ENCODE measurements at places on chromosomes 13 and 19. TPM values are rescaled to one million over a fixed set of nuclear protein-coding genes. Genes with fewer than 3 reads are reported as not detected.

C13orf42 gene
- total RNA-seq = not detected

FAM216B gene
- not detected for total RNA-seq

RNF113B gene
- total RNA-seq = not detected

TMEM259 gene
- total RNA-seq = 65.1 TPM

CYP2A6 gene
- not detected for total RNA-seq

FRY gene
- 68.7 TPM for total RNA-seq

PSG2 gene
- not detected for total RNA-seq

ZNF813 gene
- total RNA-seq = 3.0 TPM

KIR3DL2 gene
- not detected for total RNA-seq

ZNF829 gene
- total RNA-seq = 2.5 TPM

CYP4F8 gene
- not detected for total RNA-seq

DNA sequence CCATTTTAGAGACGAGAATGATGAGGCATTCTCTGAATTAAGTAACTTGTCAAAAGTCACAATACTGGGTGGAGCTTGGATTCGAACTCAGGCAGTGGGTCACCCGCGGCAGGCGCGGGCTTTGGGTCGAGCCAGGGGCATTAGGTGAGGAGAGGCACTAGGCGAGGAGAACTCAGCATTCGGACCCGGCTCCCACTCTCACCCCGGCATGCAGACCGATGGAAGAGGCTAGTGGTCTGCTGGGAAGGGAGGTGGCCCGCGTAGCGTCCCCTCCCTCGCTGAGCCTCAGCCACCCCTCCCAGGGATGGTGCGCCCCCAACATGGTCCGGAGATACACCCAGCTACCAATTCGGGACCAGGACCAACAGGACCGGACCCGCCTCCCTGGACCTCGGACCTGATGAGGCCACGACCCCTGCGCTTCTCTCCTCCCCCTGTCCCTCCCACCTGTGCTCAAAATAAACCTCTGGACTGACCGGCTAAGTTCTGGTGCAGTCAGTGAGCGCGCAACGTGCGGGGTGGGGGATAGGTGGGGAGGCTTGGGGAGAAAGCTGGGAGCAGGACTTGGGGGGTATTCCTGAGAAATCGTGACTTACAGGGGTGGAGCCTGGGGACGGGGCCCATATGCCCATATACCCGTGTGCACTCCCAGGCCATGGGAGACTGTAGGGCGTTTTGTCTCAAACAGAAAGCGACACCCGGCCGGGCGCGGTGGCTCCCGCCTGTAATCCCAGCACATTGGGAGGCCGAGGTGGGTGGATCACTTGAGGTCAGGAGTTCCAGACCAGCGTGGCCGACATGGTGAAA, 1.3 kb upstream of the SNAPC2 start:
- DNase-seq = no peak

DNA sequence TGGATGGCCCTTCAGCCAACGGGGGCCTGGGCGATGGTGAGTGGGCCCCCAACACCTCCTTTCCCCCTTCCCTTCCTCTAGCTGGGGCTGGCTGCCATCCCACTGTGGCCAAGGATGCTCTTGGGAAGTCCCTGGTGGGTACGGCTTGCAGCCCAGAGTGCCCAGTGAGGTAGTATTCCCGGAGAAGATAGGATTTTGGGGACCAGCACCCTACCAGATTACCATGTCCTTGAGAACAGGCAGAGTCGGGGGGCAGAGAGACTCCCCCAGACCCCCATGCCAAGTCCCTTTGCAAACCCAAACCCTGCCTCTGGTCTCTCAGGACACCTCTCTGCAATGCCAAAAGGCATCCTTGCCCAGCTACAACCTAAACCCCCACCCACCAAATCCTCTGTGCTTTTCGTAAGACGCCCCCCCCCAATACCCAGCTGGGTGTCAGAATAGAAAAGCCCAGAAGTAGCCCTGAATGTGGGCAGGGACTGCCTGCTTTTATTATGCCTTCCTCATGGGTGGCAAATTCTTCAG, 1.7 kb downstream of the HIF3A start:
- no peak for DNase-seq

DNA sequence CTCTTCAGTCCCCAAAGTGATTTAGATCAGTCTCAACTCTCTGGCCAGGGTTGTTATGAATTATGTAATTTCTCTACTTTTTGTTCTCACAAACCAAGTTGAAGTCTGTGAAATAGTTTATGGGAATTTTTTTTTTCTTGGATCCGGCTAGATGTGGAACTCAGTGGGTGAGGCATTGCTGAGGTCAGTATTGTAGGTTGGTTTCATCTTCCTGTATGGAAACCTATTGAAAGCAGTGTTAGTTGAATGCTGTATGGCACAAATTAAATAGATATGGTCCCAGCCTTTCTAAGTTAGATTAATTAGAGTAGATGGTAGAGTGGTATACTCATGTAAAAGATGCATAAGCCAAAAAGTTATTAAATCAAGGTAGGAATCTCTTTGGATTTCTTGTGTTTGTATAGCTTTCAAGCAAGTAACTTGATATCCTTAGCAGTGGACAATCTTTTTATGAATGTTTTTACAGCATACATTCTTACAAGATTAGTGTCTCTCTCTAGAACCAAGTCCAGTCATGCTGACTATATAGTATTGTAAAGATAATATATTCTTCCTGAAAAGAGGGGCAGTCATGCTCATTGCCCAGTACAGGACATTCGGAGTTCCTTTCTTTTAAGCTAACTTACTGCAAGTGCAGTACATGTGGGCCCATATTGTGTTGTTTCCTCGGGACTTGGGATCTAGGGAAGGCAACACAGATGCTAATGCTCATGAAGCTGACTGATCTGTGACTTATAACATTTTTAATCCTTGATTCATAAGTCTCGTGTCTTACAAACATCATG, 2541.1 kb downstream of the PCDH9 start:
- no peak for DNase-seq

- peak; percentile 72 for DNase-seq
These were observed 14.1 kb downstream of the KLF2 start for GRCh38 chr19:16338470-16339360.

- DNase-seq = no peak
These were observed 52.1 kb downstream of the DPY19L3 start for GRCh38 chr19:32457571-32458158.

- DNase-seq = no peak
These were observed 17.7 kb downstream of the MYH14 start for GRCh38 chr19:50221087-50221486.

- no peak for DNase-seq
These were observed 54.5 kb upstream of the GPI start for GRCh38 chr19:34310494-34310981.

DNA sequence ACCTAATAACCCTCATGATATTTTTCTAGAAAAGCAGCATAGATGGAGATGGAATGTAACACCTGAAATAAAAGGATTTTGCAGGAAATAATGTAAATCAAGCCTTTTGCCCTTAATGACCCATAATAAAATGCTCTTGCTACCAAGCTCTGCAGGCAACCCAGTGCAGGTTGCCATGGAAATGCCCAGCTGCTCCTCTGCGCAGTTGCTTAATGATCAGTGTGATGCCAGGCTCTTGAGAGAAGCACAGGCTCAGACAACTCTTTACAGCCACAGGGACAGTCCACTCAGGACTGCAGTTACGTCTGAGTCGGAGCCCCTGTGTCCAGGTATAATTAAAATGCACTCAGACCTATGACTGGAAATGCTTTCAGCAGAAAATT, 165.5 kb downstream of the LACC1 start:
- no peak for DNase-seq

- DNase-seq = no peak
These were observed 18.1 kb downstream of the MOB3A start for GRCh38 chr19:2077833-2078619.

GRCh38 chr19:38228491-38229439, 4.7 kb upstream of the DPF1 start:
- DNase-seq = no peak

DNA sequence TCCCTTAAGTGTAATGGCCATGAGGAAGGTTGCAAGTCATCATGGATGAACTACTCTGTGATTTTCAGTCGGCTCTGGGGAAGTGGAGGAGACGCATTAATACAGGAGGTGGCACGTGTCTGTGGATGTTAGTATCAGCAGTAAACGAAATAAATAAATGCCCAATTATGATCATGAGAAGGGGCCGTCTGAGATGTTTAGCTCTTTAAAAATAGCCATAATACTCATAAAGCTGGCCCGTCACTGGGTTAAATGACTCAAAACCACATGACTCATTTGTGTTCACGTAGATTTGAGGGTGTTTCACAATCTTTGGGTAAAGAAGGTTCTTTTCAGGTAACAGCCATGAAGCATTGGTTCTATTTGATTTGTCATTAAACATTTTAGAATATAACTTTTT, 620.6 kb downstream of the GPC6 start:
- DNase-seq = no peak

DNA sequence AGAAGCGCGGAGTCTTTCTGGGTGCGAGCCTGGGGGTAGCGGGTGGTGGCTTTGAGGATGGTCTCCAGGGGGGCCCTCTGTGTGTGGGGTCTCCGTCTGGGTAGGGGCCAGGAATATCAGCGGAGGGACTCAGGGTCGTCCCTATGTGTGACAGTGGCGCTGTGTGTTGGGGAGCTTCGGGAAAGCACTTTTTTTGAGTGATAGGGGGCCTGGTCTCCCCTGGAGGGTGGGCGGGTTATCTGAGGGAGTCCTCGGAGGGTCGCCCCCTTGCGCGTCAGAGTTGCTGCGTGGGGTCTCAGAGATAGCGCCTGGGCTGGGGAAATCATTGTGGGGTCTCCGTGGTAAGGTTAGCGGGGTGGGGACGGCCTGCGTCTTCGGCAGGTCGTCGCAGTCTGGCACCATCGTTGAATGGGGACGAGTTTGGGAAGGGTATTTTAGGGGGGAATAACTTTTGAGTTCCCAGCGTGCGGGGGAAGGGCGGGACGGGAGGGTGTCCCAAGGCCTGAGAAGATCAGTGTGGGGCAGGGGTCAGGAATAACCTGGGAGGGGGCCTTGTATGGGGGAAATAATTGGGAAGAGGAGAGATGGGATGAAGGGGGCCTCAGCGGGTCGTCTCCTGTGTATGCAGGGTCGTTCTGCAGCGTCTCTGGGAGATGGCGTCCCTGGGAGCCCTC, 857 bp downstream of the IER2 start:
- DNase-seq = no peak

GRCh38 chr13:58830841-58831240, 1199.3 kb downstream of the PCDH17 start:
- DNase-seq = no peak

GRCh38 chr19:4693078-4693350, 22.9 kb upstream of the MYDGF start:
- no peak for DNase-seq

GRCh38 chr19:16022681-16023080, 53.6 kb upstream of the TPM4 start:
- no peak for DNase-seq

GRCh38 chr19:11377756-11378155, 3.3 kb downstream of the SWSAP1 start:
- no peak for DNase-seq

- DNase-seq = no peak
These were observed 40.8 kb downstream of the RCBTB2 start for GRCh38 chr13:48492096-48492440.

- DNase-seq = no peak
These were observed 13.5 kb upstream of the COG3 start for GRCh38 chr13:45451282-45451681.

DNA sequence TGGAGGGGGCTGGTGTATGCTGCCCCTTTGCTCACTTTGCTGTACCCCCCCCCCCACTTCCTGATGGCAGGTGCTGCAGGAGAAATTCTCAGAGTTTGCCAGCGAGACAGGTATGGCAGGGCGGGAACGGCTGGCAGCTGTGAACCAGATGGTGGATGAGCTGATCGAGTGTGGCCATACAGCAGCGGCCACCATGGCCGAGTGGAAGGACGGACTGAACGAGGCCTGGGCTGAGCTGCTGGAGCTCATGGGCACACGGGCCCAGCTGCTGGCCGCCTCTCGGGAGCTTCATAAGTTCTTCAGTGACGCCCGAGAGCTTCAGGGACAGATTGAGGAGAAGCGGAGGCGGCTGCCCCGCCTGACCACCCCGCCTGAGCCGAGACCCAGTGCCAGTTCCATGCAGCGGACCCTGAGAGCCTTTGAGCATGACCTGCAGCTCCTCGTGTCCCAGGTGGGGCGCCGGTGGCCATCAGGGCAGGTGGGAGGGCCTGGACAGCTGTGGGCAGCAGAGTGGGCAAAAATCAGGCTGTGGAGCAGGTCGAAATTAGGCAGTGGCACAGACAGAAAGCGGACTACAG, 19.6 kb upstream of the SHKBP1 start:
- no peak for DNase-seq

- no peak for DNase-seq
These were observed 65.2 kb downstream of the MICU2 start for GRCh38 chr13:21538753-21539152.

- no peak for DNase-seq
These were observed 1096.8 kb upstream of the PCDH20 start for GRCh38 chr13:62512194-62513141.

DNA sequence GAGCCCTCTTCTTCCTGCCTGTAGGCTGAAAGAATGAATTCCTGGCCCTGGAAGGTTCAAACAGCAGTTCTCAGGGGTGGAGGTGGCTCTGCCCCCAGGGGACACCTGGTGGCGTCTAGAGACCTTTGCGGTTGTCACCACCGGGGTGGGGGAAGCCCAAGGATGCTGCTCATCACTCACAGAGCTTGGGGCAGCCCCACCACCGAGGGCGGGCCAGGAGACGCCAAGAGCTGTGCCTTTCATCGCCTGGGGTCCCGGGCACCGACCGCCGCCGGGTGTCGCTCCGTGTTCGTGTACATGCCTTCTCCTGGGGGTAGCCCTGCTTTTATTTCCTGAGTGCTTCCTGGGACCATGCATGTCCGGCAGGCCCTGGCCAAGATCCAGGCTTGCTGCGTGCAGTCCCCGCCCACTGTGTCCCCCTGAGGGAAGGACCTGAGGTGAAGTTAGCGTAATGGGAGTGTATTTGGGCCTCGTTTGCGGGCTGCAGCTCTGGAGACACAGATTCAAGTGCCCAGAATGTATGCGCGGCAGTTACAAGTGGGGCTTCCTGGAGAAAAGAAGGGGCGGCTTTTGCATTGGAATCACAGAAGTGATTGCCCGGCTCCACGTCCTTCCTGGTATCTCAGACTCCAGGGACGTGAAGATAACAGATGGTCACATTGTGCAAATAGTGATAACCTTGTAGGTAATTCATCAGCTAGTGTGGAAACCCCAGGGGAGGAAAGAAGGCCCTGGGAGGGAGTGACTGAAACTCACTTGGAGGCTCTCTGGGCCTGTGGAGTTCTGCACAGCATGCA, 7.8 kb downstream of the DOT1L start:
- no peak for DNase-seq

GRCh38 chr13:104937881-104938280, 1597.6 kb downstream of the EFNB2 start:
- DNase-seq = no peak

All from pulmonary artery endothelial cell (primary cell).